Left ventricle myocardium superior (tissue), 1 donor: ENCODE measurements at places on chromosomes 1 and 21. TPM values are rescaled to one million over a fixed set of nuclear protein-coding genes. Genes with fewer than 3 reads are reported as not detected.

- DNase-seq: no peak
Observed at GRCh38 chr1:31549809-31550620, 26.3 kb upstream of the TINAGL1 start.

GRCh38 chr1:91546301-91546581 lies 45.6 kb downstream of the CDC7 start:
- no peak for DNase-seq

DNA sequence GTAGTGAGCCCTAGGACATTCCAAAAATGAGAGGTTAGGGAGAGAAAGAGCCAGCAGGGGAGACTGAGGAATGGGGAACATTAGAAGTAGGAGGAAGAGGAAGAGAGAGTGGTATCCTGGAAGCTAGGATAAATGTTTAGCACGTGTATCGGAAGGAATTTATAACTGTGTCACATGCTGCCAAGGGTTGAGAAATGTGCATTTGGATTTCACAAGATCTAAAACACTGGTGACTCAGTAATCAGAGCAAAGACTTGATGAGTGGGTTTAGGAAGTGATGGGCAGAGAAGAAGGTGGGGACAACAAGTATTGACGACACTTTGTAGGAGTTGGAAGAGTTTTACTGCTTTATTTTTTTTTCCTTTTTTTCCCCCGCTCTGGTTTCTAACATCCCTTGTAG lies 193.9 kb downstream of the FMN2 start:
- no peak for DNase-seq

GRCh38 chr1:5399771-5400170 lies 592.5 kb downstream of the NPHP4 start:
- DNase-seq: no peak

DNA sequence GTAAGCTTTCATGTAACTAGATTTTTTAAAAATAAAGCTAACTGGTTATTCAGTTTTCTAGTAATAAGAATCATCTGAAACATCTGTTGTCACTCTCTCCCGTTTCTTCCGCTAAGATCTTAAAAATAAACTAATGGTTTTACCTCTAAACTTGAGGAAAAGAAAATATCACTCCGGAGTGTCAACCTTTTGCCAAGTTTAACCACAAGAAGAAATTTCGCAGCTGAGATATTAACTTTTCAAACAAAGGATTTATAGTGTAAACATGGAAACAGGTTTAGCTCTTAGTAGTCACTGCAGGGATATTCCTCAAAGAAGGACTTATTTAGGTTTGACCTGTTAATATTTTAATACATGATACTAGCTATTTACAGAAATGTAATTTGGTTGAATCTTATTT lies 954.9 kb downstream of the ADGRL2 start:
- DNase-seq: no peak

DNA sequence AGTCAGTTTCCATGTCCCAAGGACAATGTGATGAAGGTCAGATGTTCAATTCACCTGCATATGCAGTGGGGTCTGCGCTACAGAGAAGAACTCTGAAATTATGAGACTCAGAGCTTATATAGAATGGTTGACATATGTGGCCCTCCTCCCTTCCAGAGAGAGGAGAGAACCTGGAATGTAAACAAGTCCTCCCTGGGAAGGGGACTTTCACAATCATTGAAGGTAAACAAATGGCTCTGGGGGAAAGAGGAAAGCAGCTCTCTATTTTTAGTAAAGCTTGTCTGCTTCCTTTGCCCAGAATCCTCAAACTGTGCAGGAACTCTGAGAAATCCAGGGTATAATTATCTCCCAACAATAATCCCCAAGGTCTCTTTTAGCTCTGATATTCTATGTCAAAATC lies 9.8 kb downstream of the OVGP1 start:
- DNase-seq: no peak

GRCh38 chr1:160522622-160523345 lies at the start of gene SLAMF6:
Gene SLAMF6, minus strand, starts transcription at chr1:160523255. Its CDS starts 63 bp downstream, at chr1:160523192.
- DNase-seq: no peak

DNA sequence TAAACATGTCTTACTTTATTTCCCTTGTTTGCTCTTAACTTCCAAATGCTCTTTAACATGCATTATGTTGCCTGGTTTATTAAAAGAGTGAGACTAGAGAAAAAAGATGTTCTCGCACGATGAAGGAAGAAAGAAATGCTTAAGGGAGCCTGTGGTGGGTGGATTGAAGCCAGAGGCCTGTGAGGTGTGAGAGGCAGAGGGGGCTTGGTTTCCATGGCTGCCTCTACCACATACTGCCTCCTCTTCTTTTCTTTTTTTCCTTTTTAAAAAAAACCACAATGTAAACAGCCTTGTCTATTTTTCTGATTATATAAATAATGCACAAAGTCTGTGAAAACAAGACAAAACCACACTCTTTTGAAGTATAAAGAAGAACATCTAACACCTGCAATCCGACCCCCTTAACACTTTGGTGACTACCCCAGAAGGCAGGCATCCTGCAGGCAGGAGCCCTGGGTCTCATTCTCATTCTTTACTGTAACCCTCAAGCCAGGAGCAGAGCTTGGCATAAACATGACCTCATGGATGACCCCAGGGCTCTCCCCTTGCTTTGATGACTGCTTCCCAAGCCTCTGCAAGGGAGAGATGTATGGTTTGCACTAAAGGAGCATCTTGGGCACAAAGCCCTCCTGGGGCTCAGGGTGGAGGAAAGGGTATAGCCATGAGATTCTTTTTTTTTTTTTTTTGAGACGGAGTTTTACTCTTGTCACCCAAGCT lies 10.1 kb upstream of the PARP1 start:
- no peak for DNase-seq

DNA sequence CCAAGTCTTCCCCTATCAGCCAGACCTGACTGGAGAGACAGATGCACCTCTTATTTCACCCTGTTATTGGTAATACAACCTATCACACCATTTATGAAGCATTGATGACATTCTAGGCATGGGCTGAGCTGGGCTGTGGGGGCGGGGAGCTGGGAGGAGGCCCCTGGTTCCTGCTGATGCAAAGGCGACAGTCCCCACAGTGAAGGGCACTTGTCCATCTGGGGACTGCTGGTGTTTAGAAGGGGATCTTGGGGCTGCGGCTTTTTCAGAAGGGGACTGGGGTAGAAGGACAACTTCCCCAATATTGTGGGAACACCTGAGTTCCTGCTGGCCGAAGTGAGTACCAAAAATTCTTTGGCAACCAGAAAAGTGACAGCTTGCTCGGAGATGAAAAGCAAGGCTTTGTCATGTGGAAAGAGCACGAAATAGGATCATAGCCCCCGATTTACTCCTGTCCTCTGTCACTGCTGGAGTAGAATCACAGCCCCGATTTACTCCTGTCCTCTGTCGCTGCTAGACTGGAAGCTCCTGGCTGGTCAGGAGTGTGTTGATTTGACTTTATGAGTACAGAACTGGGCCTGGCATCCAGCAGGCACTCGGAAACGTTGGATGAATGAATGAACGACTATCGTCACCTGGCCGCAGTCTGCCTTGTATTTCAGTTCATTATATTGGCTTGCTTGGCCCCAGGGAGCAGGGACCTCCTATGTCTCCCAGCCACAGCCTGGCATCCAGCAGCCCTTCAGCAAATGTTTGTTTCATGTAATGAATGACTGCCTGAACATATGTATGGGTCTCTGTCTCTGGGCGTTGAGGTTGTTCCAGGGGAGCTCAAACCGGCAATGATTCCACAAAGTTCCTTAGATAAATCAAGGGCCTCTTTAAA lies 16.5 kb upstream of the ETV3L start:
- DNase-seq: no peak

- no peak for DNase-seq
Observed at GRCh38 chr1:109756848-109757521, 6.7 kb downstream of the EPS8L3 start.

DNA sequence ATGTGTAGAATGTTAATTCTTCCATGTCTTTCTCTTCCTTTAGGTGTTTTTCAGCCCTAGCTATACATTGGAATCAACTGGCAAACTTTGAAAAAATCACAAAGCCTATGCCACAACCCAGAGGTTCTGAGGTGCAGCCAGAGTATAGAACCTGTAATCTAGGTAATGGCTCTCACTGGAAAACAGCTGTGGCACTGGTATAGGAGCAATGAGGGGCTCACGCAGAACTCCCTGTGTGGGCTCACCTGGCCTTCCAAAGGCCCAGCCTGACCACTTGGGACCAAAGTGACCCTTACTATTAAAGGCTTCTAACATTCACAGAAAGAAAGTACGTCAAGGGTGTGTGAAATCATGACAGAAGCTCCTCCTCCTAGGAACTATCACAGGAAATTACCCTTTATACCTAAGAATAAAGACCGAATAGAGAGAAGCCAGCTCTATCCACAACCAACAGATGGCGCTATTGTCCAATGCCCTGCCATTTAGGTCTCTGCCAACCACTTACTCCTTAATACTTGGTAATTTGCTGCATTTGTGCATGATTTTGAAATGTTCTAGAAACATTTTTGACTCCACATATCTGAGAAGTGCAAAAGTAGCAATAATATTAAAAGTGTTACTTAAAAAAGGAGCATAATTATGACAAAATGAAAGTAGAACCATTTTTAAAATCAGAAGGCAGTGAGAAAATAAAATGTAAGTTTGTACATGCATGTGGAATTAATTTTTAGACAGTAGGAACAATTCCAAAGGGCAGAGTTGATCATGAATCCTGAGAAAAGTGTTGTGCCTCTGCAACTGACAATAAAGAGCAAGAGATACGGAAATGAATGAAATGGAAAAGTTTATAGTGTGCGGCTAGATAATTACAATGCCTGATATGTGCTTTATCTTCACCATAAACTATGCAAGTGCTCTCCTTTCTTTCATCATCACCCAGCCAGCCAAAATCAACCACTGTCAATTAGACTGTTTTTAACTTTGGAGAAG lies 93.1 kb upstream of the HAO2 start:
- DNase-seq: no peak

GRCh38 chr1:169217636-169218035 lies 111.1 kb downstream of the ATP1B1 start:
- DNase-seq: no peak

DNA sequence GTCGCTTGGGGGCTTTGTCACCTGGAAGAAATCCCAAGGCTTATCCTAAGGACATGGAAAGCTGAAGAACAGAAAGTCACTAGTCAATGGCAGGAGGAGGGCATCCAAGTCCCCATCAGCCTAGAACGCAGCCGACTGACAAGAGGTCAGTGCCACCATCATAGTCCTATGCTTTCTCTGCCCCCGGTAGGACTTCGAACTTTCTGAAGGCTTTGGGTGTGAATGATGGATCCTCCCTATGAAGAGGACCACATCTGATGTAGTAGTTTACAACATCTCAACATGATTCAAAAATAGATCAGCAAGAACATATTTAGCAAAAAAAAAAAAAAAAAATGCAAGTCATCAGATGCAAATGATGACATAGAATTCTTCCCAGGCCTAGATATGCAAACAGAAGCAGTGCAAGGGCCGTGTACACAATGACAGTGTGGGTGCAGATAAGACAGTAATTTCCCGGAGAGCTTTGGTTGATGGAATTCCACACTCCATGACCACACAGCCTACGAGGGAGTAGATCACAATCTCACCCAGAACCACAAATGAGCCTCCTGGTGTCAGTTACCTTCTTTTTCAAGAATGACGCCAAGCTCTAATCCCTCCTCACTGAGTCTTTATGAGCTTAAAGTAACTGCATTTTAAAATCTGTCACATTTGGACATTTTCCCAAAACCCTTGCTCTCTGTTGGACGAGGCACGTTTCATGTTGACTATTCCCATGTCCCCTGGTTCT lies 88.2 kb downstream of the PSMG1 start:
- DNase-seq: no peak

DNA sequence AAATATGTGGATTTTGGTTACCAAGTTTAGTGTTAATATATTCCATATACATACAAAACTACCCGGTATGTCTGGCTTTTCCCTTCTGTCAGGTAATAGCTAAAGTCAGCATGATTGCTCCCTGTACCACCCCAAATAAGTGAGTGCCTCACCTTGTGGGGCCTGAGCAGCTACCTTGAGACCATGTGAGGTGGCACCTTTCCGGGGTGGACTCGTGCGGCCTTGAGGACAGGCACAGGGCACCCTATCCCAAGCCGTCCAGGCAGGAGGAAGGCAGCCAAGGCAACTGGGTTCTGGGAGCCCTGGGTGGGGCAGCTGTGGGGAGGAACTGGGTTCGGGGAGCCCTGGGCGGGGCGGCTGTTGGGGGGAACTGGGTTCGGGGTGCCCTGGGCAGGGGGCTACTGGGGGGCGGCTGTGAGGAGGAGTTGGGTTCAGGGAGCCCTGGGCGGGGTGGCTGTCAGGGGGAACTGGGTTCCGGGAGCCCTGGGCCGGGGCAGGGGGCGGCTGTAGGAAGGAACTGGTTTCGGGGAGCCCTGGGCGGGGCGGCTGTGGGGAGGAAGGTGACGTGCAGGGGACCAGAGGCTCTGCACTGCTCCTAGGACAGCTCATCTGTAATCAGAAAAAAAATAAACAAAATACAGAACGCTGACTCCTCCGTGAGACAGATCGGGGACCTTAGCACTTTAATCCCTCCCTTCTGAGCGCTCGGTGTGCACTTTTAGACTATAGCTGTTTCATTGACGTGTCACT lies 63.3 kb downstream of the POFUT2 start:
- DNase-seq: no peak

GRCh38 chr1:31154000-31154631 lies 85.6 kb downstream of the NKAIN1 start:
- DNase-seq: no peak

- DNase-seq: no peak
Observed at GRCh38 chr1:145889722-145890121, 4.1 kb upstream of the ANKRD35 start.

DNA sequence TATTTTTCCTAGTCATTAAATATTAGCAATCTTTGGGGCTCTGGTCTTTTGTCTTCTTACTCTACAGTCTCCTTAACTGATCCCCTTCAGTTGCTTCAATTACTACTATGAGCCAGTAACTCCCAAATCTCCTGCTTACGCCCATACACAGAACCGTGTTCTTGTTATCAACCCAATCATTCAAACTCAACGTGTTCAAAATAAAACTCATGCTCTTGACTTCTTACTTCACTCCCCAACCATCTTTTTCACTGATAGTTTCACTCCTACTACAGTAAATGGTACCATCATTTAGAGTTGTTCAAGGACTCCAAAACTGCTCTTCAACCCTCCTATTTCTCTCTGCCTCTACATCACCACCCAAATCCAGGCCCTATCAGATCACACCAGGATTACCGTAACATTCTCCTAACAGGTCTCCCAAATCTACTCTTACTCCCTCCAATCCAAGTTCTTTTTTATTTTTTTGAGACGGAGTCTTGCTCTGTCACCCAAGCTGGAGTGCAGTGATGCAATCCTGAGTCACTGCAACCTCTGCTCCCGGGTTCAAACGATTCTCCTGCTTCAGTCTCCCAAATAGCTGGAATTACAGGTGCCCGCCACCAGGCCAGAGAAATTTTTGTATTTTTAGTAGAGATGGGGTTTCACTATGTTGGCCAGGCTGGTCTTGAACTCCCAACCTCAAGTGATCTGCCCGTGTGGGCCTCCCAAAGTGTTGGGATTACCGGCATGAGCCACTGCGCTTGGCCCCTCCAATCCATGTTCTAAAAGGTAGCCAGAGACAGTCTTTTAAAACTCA lies 3.0 kb downstream of the YARS1 start:
- DNase-seq: no peak

The DMRTB1 gene
- total RNA-seq: not detected

The GBP7 gene
- not detected for total RNA-seq

The DCDC2B gene
- total RNA-seq: not detected

The S100A7A gene
- total RNA-seq: not detected
